ENCODE measurements at places on chromosomes 4 and X.

GRCh38 chr4:118746251-118746919 is 61.2 kb downstream of the METTL14 start:
- DNase-seq: no peak

DNA sequence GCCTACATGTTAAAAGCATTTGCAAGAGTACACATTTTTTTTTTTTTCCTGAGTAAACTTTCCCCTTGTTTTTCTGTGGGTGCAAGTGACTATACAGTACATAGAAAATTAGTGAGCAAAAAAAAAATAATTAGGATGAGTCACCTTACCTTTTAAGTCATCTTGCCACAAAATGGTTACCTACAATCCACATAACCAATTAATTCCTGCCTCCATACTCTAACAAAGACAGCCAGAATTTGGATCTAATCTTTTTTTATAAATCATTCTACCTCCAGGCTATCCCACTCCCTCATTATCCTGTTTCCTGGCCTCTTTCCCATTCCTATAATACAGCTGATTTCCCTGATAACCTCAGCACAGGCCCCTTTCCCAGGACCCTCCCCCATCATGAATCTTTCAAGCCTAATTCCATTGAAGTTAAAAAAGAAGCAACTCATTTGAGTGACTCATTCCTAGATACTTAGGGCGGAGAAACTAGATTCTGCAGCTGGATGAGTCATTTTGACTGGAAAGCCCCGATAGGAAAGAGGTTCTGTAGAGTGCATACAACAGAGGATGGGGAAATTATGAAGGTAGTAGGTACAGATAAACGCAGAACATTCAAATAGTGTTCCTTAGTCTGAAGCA is 128.2 kb downstream of the C4orf51 start:
- peak; percentile 39 for DNase-seq

DNA sequence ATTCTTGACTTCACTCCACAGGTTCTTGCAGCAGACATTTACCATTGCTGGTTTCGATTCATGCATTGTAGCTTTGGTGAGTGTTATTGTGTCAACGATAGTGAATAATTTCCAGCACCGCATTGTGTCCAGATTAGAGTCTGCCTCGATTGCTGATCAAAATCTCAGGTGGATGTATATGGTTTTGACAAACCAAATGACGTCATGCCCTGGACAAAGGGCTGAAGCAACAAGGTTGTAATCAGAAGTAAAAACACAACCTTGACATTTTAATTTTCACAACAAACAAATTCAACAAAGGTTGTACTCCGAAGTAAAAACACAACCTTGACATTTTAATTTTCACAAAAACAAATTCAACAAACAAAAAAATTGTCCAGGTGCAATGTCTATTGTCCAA is 81.1 kb upstream of the WWC2 start:
- peak; percentile 3 for DNase-seq

GRCh38 chrX:115940888-115941332 is 229.6 kb upstream of the AGTR2 start:
- peak; percentile 62 for DNase-seq

GRCh38 chr4:24210332-24210902 is 320.6 kb upstream of the PPARGC1A start:
- DNase-seq: no peak

- peak; percentile 63 for DNase-seq
Observed at GRCh38 chrX:40158036-40158706, 60.4 kb upstream of the BCOR start.

DNA sequence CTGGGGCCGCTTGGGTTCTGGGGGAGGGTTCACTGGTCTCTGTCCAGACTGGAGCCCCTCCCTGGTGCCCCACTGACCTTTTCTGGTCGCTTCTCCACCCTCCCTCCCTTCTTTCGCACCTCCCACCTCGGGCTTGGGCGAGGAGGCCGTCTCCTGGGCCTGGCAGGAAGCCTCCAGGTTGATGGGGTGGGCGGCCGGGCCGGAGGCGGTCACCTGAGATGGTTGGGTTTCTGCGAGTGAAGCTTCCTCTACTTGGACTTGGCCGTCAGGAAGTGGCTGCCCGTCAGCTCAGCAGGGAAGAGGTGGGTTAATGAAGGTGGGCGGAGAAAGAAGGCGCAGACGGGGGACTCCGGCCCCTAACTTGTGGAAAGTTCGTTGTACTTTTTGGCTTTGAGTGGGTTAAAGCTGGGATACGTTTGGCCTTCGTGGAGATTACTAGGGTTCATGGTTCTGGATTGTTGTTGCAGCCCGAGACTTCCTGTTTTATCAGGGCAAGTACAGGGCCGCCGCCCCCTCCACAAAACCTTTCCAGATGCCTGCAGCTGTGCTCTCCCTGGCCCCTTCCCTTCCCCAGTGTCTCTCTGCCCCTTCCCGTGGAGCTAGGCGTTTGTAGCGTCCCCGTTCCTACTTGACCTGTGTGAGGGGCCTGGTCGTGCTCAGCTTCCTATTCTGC is 1.2 kb downstream of the AKAP17A start:
- DNase-seq: no peak

All from H1 (cell line).